ENCODE measurements at places on chromosomes 3 and 15.

DNA sequence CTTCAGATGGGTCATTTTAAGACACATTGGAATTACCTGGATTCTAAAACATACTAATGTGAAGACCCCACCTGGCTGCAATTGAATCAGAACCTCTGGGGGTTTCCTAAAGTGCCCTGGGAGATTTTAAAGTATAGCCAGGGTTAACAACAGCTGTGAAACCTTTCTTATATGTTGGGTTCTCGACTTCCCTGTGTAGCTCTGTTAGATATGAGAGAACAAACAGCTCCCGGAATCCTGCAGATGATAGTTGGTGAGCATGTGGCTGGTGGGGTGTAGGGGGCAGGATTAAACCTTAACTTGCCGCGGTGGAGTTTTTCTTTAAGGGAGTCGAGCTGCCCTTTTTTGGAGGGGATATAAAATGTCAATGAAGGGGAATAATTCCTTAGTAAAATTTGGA is 12.1 kb downstream of the PLCL2 start:
- no peak for DNase-seq

DNA sequence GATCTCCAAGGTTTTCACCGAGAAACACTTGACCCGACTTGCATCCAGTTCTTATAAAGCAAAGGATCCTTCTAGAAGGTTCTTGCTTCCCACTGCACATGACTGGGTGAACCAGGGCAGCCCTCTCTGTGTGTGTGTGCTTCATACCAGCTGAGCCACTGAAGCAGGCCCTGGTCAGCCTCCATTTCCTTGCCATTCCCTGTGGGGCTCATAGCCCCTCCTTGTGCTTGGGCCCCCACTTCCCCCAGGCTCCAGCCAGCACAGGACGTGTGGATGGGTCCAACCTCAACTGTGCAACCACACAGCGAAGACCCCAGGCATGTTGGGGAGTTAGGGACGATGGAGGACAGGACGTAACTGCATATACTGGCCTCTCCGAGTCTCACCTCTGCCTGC is 15.5 kb downstream of the KLF15 start:
- no peak for DNase-seq

- no peak for DNase-seq
Observed at GRCh38 chr3:48426944-48427629, 2.8 kb downstream of the PLXNB1 start.

DNA sequence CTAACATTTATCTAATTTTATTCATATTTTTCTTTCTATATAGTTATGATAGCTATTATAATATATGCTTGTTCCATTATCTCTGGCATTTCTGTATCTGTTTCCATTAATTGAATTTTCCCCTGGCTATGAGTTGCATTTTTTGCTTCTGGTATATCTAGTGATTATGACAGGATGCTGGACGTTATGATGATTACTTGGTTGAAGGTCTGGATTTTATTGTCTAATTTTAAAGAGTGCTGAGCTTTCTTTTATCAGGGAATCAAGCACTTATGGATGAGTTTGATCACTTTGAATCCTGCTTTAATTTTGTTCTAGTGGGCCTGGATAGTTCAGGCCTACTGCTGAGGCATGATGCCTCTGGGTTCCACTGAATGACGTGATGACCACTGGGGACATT is 229.7 kb downstream of the CBLB start:
- no peak for DNase-seq

GRCh38 chr15:40338921-40339620 is 1.7 kb downstream of the CCDC9B start:
- DNase-seq: no peak

DNA sequence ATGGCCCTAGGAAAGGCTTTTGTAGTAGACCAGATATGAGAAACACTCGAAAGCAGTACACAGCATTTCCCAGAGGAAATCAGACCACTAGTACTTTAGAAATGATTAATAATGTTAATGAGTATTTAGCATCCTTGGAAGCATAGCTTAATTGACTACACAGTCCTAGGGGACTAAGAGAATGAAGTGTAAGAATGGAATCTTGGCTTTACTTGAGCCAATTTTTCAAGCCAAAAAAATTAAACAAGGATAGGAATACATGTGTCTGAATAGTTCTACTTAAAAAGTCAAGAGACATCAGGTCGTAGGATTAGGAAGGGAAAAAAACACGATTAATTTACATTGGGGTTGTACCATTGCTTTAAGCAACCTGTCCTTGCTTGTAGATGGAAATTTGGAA is 38.2 kb downstream of the DPPA2 start:
- DNase-seq: no peak

DNA sequence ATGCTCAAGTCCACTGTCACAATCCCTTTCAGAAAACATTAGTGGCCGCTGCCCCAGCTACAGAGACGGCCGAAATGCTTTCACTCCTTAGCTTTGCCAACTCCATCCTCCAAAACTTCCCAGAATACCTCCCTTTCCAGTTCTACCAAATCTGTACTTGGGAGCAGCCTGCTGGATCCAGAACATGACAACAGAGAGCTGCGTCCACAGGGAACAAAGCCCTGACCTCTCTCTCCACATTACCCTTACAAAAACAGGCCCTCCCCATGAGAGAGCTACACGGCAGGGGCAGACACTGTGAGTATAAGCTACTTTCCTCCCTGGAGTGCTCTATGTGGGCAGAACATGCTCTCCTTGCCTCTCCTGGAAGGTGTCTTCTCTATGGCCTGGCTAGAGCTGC is 6.3 kb downstream of the RBM15B start:
- DNase-seq: no peak
